ENCODE measurements at places on chromosomes 7 and 10.

- no peak for DNase-seq
These were observed 966.4 kb downstream of the GRM8 start for GRCh38 chr7:126286317-126286716.

DNA sequence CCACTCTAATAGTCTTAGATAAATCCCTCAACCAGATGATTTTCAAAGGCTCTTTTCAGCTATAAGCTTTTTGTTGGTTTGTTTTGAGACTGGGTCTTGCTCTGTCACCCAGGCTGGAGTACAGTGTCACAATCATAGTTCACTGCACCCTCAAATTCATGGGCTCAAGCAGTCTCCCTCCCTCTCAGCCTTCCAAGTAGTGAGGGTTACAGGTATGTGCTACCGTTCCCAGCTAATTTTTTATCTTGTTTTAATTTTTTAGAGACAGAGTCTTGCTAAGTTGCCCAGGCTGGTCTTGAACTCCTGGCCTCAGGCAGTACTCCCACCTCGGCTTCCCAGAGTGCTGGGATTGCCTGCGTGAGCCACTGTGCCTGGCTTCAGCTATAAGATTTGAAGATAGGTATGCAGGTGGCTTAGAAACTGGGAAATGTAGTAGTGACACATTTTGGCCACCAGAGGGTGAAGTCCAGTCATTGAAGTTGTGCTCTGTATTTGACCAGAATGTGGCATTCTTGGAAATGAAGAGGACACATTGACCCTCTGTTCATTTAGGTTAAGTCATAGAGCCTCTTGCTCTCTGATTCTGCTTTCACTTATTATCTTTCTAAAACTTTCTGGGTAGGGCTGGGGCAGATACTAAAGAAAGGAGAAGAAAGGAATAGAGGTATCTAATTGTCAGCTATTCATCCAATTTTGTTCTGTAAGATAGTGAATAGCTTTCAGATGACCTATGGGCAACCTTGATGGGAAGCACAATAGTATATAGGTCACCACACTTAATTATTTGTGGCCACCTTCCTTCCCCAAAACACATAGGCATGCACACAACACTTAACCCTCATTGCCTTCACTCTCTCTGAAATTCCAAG lies 36.0 kb downstream of the R3HCC1L start:
- peak; percentile 3 for DNase-seq

- DNase-seq = no peak
These were observed 273.2 kb downstream of the CDK14 start for GRCh38 chr7:90869335-90869734.

GRCh38 chr7:130662426-130662825 lies 6.1 kb downstream of the COPG2 start:
- DNase-seq = no peak

DNA sequence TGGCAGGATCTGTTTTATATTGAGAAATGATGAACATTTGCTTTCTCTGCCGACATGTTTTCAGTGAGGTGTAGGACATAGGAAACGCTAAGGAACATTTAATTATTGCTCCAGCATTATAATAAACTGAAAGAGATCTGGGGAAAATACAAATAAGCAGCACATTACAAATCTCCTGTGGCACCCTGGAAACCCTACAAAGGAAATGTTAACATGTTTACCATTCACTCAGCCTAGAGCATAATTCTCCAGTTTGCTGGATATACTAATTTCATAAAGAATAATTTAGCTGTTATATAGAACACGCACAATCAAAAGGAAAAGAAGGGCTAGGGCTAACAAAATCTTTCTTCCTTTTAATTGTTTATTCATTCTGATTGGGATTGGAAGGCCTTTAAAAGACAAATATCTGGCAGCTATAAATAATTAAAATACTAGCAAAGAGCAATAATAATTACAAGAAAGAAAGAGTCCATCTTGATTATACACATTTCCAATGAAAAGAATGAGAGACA lies 299.4 kb downstream of the CRPPA start:
- no peak for DNase-seq

- DNase-seq = no peak
These were observed 1.1 kb downstream of the RHOBTB1 start for GRCh38 chr10:60942788-60943315.

DNA sequence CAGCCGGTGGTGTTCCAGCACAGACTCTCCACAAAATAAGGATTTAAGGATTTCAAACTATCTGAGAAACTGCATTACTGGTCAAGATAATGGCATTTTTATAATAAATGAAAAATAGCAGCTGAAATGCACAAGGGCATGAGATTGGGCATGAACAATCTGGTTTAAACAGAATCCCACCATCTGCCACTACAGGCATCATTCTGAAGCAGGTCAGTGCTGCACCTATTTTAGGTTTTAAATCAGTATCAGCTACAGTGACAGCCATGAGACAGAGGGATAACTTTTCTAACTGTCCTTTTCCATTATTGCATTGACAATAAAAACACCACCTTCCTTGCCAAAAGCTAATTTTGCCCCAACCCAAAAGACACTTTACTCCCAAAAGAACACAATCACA lies 186.8 kb downstream of the ETV1 start:
- DNase-seq = no peak

DNA sequence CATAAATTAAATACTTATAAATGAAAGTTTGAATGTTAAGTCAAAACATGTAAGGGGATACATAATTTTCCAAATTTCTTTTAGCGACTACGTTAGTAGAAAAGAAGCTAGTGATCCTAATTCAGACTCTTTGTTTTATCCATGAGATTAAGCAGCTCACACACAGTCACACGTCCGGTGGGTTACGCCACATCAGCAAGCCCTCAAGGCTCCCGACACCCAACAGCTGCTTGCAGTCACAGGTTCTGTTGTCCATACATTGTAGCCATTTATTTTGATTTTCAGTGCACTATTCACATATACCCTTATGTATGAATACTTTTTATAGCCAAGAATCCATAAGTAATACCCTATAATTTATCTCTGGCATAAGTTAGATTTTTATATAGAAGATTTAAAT lies 39.5 kb downstream of the XRCC2 start:
- DNase-seq = no peak

DNA sequence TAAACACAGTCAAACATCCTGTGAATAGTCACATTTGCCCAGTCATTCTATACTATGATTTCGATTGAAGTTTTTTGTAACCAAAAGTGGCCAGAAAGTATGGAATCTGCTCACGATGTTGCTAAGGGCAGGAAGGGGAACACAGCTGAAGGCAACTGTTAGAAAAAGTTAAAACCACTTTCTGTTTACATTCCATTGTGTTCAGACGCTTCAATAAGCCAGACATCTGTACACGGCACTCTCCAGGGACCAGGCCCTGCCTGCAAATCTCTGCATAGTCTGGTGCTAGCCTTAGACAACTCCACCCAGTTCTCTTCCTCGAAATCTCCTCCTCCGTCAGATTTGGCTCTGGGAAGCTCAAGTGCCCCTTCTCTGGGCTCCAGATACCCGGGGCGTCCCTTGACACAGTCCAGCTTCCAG lies 17.1 kb upstream of the TMEM120A start:
- DNase-seq = no peak

- DNase-seq = no peak
These were observed 384.9 kb downstream of the PLXNA4 start for GRCh38 chr7:132191418-132191817.

DNA sequence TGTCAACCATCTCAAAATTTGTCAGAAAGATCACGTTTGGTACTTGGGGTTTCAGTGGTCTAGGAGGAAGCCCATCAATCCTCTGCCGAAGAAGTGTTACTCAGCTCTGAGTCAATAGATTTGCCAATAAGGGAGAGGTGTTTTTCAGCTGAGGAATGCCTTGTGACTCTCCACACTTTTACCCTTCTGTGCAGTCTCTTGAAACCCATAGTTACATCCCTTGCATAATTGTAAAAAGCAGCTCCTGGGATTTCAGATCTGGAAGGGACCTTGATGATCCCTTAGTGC lies 47.5 kb downstream of the INSYN2A start:
- no peak for DNase-seq

DNA sequence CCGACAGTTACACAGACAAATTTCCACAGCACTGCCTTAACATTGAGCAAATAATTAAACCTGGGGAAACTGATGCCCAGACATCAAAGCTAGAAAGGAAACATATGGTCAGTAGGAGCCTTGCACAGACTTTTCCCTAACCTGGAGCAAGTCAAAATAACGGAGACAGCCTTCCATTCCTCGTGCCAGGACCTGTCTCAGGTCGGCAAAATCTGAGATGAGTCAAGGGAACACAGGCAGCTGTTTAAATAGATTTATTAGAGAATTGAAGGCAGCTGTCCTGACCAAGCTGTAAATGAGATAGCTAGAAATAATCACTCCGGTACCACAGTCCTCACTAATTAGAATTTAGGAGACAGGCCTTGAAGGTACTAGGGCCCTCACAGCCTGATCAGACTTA lies 81.2 kb downstream of the RAMP3 start:
- DNase-seq = no peak

DNA sequence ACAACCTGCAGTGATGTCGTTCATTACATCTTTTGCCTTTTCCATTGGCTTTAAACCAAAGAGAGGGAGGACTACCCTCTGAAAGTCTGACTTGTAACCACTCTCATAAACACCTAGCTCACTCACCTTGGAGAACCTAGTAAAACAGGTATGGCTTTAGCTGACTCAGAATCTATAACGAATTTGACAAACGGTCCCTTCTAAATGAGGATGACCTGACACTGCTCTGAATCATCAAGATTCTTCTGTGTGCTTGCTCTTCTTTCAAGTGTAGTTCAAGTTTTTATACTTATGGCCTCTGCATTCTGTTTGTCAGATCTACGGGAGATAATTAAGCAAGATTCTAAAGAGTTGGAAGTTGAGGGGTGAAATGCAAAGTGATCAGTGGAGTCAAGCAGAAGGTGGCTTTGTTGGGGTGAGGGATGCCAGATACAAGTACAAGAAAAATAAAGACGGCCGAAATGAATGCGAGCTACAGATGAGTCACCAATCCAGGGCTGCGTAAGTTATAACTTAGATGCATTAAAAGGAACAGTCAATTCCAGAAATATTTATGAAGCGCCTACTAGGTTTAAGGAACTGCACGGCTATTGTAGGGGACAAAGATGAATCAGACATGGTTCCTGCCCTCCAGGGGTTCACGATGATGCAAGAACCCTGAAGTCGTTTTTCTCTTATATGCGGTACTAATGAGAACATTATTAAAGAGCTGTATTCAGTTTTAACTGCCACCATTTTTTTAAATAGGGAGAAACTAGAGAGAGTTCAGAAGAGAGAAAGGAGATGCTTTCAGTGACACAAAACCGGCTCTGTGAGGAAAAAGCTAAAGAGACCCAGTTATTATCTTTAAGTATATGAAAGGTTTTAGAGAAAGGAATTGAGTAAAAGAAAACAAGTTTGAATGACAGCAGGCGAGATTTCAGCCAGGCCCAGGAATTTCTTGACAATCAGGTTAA lies 6.5 kb downstream of the HIPK2 start:
- DNase-seq = no peak

GRCh38 chr7:38660427-38661099 lies 29.4 kb upstream of the AMPH start:
- DNase-seq = peak; percentile 6

- no peak for DNase-seq
These were observed 19.4 kb downstream of the ITGB1 start for GRCh38 chr10:32938554-32939061.

- no peak for DNase-seq
These were observed 69.0 kb upstream of the FAM180A start for GRCh38 chr7:135817583-135817982.

DNA sequence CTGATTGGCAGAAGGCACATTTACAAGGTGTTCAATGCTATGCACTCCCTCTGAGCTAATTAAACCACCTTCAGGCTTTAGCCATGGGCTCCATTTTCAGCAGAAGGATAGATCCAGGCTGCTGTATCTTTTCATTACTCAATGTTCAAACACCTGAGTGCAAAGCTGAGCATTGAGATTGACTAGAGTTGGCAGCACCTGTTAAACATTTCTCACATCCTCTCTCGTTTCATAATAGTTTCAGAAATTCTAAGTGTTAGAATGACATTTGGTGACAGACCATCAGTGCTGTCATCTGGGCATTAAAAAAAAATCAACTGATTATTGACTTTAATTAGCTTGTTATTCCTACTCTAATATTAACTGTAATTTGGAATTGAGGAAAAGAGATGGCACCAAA lies 187.1 kb upstream of the SEMA3E start:
- DNase-seq = no peak

DNA sequence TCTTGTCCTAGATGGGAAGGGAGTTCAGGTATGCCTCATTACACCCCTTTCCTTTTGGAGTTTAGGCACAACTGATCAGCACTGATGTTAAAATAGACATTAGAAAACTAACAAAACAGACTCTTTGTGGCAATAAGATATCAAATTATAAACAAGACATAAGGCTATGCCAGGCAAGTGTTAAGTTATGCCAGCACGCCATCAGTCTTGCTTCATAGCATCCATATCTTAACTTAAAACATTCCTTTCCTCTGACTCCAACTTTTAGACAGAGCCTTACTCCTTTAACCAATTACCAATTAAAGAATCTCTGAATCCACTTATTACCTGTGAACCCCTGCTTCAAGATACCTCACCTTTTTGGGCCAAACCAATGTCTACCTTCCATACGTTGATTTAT lies 126.2 kb upstream of the ETV1 start:
- no peak for DNase-seq

- no peak for DNase-seq
These were observed 81.0 kb upstream of the PFKP start for GRCh38 chr10:2986391-2986801.

DNA sequence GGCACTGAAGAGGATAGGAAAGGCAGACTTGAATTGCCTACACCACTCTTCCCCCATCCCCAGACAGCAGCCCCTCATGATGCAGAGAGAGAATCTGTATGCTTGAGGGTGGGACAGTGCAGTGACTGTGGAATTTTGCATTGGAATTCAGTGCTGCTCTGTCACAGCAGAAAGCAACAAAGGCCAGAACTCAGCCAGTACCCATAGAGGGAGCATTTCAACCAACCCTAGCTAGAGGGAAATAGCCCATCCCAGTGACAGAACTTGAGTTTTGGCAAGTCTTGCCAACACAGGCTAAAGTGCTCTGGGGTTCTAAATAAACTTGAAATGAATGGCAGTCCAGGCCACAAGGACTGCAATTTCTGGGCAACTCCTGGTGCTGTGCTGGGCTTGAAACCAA lies 80.4 kb downstream of the TES start:
- DNase-seq = no peak

- no peak for DNase-seq
These were observed 40.3 kb downstream of the PDGFA start for GRCh38 chr7:479115-479947.

DNA sequence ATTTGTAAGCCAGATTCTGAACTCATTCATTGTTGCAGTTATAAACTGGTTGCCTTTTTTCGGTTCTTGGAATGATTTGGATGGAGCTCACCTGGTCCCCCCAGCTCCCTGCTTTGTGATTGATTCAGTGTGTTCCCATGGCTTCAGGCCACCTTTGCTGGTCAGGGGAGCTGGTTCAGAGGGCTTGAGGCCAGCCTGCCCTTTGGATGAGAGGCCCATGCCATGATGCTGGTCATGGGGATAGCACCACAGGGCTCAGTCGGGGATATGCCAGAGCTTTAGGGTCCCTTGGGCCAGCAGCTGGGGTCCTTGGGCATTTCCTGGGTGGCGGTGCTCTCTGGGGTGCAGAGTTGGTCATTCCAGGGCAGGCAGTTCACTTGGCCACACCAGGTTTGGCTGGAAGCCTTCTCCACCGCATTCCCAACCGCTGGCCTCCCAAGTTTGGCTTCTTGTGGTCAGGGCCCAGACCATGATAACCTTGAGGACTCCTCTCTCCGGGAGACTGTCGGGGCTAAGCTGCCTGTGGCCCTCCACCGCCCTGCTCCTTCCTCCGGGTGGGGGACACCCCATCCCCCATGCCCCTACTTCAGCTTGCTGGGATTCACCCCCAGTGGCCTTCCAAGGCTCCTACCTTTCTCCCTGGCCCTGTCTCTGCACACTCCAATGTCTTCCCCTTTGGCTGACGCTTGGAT lies 65.1 kb downstream of the MGMT start:
- no peak for DNase-seq

Measured in GDM1 (cell line).